ENCODE measurements at places on chromosomes 1 and 21.

DNA sequence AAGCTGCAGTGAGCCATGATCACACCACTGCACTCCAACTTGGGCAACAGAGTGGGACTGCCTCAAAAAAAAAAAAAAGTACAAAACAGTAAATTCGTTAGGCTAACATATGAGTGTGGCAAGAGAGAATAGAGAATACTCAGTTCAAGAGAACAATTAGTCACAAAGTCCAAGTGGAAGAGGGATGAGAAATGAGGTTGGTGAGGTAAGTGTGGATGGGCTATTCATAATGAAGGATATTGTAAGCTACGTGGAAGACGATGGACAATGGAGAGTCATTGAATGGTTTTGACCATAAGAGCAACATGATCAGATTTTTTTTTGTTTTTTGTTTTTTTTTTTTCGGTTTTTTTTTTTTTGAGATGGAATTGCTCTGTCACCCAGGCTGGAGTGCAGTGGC is 34.8 kb downstream of the WDTC1 start:
- no peak for DNase-seq

- peak; percentile 66 for DNase-seq
Measured at GRCh38 chr1:226635456-226635941, 86.9 kb downstream of the STUM start.

GRCh38 chr1:216533776-216534175 is 110.5 kb upstream of the USH2A start:
- DNase-seq = no peak

GRCh38 chr1:203629016-203629506 is 2.4 kb downstream of the ATP2B4 start:
- DNase-seq = peak; percentile 48

DNA sequence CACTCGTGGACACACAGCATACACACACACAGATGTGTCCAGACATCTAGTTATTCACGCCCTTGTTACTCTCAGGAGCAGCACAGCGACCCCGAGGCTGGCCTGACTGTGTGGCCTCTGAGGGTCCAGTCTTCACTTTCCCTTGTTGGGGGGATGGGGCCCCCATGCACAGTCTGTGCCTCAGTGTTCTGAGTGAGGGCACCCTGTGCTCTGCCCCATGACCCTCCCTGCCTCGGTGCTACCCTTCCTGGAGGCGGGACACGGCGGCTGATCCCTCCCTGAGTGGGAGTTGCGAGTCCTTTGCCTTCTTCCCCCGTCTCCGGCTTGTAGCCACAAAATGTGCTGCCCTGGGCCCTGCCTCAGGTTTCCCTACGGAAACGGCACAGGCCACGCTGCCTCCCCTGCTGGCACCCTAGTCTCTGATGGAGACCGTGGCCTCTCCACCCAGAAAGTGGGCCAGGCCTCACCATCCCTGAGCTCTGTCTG is 8.6 kb downstream of the CSTB start:
- no peak for DNase-seq

GRCh38 chr1:62194651-62195544 is at the start of gene L1TD1:
TSS of gene L1TD1 (plus strand) at chr1:62194849. CDS start at chr1:62206629, 11,780 bp downstream.
- DNase-seq = no peak

DNA sequence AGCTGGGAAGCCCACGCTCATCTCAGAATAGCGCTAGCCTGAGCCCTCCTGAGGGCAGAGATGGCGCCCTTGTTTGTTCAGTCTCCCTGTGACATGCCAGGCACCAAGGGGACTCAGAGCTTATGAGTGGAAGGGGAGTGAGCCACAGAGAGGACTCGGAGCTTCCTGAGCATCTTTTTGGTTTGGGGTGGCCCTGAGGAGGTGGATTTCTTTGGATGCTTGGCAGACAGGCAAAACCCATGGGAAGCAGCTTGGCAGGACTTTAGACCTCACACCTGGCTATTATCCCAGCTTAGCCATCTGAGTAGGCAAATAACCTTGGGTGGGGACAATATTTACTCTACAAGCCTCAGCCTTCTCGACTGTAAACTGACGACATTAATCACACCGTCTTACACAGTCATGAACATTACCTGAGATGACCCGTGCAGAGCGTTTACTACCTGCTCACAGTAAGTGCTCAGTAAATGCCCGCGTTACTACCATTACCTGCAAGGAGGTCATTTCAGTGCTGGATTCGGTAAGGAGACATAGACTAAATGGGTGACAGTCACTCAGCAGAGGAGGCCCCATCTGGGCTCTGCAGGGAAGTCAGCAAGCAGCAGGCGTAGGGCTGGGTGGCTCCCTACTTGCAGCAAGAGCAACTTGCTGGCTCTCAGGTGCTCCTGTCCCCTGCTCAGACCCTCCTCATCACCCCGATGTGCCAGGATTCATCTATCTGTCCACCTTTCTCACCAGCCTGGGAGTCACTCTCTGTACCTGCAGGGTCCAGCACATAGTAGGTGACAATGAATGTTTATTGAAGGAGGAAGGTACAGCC is 54.9 kb downstream of the KLHDC7A start:
- DNase-seq = no peak

GRCh38 chr1:30683699-30684098 is 39.7 kb downstream of the MATN1 start:
- DNase-seq = no peak
